ENCODE measurements at places on chromosomes 3 and 15.
A peak's percentile ranks its signal among the peaks of the same experiment; 100 is the strongest.

DNA sequence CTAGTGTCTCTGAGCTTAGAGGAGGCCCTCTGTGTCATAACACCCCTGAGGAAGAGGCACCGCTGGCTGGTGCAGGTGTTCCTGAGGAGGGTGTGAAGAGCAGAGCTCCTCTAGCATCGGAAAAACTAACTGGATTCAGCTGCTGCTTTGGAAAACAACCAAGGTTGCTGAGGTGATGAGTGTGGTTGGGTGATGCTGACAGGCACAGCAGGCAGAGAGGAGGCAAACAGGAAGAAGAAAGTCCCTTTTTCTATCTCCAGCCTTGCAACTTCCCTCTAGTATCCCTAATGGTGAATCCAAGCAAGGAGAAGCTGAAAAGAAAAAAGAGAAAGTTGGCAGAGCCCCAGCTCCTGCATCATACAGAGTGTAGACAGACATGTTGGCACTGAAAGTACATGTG lies 3.8 kb upstream of the OR4F15 start:
- no peak for DNase-seq

GRCh38 chr15:34889476-34889875 lies 80.1 kb downstream of the AQR start:
- no peak for DNase-seq

- no peak for DNase-seq
Observed at GRCh38 chr3:861721-862120, 231.1 kb upstream of the CNTN6 start.

DNA sequence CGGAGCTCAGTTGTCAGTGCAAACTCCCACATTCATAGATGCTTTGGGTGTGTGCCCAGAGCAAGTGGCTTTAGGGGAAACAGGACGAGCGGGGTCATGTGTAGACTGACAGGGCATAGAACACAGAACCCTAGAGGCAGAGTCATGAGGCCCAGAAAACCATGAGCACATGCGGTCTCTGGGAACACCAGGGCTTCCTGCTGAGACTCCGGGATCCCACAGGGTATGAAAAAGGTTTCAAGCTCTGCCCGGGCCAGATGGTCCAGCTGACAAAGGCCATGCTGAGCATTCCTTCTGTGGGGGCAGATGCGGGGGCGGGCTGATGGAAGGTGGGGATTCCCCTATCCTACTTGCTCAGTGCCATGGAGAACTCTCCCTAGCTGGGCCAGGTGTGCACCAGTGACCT lies 44.8 kb downstream of the ROPN1B start:
- no peak for DNase-seq

GRCh38 chr15:89113296-89114024 lies 25.2 kb downstream of the ABHD2 start:
- DNase-seq, result no peak

GRCh38 chr15:60423537-60423936 lies 25.8 kb upstream of the ANXA2 start:
- no peak for DNase-seq

DNA sequence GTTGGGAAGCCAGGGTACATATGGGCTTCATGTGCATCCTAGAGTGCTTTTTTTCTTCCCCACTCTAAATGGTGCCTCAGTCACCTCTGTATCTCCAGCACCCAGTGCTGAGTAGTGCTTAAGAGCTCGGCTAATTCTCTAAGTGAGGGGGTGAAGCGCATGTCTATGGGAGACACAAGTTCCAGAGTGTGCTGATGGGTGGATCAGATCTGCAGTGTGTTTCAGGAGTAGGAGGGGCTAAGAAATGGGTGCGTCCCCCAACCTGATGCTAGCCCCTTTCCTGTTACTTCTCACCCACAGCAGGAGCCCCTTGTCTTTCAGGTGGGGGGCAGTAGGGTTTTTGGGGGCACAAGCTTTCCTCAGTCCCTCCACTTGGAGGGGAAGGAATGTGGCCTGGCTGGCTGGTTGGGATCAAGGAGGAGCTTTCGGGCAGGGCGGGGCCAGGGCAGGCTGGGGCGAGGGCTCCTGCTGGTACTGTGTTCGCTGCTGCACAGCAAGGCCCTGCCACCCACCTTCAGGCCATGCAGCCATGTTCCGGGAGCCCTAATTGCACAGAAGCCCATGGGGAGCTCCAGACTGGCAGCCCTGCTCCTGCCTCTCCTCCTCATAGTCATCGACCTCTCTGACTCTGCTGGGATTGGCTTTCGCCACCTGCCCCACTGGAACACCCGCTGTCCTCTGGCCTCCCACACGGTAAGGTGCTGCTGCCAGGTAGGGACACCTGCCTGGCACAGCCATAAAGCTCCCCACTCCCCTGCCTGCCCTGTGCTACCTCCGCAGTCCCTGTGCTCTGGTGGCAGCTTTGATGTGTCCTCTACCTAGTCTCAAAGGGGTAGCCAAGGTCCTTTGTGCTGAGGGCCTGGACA lies at the start of gene IL17RE:
IL17RE (plus strand) TSS at position 477 of the 866 bp plus-strand sequence; CDS start at position 562, 85 bp downstream.
- DNase-seq, result peak; percentile 40

All from NCI-H510A (cell line).